ENCODE measurements at places on chromosomes 16 and 17.

GRCh38 chr16:30731411-30731810 lies 16.8 kb upstream of the PHKG2 start:
- no peak for DNase-seq

DNA sequence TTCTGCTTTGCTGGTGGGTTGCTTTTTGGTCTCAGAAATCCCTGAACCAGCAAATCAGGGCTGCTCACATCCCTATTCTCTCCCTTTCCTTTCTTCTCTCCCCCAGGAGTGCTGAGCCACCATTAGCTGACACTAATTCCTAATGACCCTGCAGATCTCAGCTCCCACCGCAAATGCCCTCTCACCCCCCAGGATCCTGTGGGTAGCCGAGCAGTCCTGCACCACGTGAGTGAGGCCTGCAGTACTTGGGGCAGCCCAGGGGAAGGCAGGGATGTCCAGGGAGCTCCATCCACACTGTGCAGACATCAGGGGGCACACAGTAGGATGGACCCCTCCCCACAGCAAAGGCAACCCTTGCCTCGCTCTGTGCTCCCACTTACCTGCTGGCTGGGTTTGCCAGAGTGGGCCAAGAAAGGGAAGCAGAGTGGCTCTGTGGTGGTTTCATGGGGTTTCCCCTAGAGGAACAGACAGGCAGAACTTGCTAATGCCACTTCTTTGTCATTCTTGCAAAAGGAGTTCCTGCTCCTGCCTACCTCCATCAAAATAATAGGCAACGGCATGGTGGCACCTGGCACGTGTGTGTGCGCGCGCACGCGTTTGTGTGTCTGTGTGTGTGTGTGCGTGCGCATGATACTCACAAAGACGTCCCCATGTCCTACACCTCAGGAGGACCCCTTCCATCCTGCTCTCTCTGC lies 135.6 kb downstream of the GAS7 start:
- DNase-seq, result no peak

DNA sequence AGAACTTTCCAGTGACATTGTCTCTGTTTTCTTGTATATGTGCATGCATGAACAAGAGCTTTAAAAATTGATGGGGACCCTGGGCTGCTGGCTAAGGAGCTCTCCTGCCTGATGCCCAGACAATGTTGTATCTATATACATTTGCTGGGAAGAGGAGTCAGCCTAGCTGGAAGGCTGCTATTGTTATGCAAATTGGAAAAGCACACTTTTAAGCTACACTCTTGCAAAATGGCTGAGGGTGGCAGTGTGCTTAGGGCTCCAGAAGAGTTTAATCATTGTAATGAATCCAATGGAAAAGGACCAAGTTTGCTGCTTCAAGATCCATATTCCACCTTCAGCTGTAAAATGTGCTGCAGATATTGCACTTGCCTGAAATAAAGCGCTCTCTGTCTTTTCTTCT lies 171.8 kb downstream of the PRKCA start:
- DNase-seq, result peak; percentile 80

DNA sequence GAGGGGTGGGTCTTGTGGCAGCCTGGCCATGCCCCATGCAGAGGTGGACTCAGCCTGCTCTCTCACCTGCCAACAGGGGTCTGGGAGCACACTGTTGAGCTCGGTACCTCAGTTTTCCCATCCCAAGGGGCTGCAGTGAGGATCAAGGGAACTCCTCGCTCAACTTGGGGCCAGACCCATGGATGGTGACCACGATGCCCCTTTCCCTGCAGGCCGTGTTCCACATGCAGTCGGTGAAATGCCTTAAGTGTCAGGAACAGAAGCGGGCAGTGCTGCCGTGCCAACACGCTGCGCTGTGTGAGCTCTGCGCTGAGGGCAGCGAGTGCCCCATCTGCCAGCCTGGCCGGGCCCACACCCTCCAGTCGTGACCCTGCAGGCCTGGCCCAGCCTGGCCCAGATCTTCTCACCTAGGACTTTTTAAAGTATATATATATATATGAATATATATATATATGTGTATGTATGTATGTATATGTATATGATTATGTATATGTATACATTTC lies 20.1 kb downstream of the UNC13D start:
- no peak for DNase-seq

GRCh38 chr16:53219371-53219770 lies 164.6 kb downstream of the CHD9 start:
- DNase-seq, result no peak

- DNase-seq, result no peak
These were observed 66.2 kb upstream of the LYRM9 start for GRCh38 chr17:27959382-27959709.

Measured in neural progenitor cell (in vitro differentiated cells).